Stimulated activated naive CD4-positive, alpha-beta T cell treated with Interleukin-2 at 50 U/mL for 16 hours (primary cell): ENCODE measurements at places on chromosomes 6 and 20.

GRCh38 chr6:150565945-150566344 is 33.7 kb upstream of the PLEKHG1 start:
- DNase-seq, result no peak

DNA sequence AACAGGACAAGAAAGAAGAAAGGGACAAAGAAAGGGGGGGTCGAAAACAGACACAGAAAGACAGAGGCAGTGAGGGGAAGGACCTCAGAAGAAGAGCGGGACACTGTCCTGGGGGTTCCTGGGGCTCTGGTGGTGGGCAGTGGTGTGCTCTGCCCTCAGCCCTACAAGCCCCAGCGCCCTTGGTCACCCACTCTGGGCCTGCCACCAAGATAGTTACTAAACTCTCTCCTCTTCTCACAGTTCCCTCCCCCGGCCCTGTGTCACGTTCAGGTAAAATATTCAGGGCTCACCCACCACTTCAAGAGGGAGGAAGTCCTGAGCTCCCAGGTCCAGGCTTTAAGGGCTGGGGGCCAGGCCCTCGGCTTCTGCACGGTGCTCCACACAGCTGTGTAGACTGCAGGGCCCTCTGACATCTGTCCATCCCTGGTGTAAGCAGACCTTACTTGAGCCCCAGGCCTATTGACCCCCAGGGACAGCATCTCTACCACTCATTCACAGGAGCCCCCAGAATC is 87.4 kb downstream of the MRPL14 start:
- DNase-seq, result no peak

- DNase-seq, result no peak
Measured at GRCh38 chr20:20614391-20614790, 98.1 kb downstream of the RALGAPA2 start.

DNA sequence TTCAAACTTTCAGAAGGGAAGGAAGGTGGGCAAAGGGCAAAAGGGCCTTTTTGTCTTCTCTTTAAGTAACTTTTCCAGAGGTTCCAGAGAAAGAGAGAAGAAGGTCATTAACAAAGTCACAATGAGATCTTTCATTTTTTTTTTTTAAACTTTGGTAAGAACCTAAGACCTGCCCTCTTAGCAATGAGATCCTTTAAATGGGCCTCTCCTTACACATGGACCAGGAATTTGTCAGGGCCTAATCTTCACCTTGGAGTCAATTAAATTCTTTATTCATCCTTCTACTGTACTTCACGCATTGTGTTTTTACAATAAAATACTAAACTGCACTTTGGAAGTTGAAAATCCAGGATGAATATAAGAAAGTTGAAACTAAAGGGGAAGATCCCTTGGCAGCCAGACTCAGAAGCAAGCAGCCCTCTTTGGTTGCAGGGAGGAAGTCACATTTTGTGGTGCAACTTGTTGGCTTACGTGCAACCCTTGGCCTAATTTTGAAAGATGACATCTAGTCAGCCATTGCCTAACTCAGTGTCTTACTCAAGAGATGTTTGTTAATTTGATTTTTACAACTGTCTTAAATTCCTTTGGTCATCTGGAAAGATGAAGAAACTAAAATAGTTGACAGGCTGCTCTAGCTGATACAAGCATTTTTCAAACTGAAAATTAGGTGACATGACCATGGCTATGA is 11.9 kb upstream of the TMEM170B start:
- DNase-seq, result no peak

- no peak for DNase-seq
Measured at GRCh38 chr6:136571065-136571464, 20.8 kb upstream of the MAP7 start.

DNA sequence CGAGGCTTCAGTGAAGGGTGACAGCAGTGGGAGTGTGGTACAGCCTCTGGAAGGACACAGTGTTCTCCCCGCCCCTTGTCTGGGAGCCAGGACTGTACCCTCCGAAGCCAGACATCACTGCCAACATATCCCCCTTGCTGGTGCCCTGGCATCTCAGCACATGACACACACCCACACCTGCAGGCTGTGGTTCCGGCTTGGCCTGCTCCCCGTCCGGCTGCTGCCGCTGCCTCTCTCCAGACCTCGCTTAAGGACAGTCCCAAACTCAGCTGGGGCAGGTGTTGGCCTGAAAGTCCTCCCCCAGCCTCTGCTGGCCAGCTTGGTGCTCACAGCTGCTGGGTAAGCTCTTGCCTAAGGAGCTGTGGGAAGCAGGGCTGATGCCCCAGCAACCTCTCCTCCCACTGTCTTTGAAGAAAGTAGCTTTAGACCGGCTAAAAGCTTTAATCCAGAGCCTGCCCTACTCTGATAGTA is 7.0 kb downstream of the EMILIN3 start:
- no peak for DNase-seq

GRCh38 chr6:135600086-135600702 is 102.7 kb upstream of the AHI1 start:
- no peak for DNase-seq

- DNase-seq, result no peak
Measured at GRCh38 chr20:8425802-8426201, 293.7 kb downstream of the PLCB1 start.

DNA sequence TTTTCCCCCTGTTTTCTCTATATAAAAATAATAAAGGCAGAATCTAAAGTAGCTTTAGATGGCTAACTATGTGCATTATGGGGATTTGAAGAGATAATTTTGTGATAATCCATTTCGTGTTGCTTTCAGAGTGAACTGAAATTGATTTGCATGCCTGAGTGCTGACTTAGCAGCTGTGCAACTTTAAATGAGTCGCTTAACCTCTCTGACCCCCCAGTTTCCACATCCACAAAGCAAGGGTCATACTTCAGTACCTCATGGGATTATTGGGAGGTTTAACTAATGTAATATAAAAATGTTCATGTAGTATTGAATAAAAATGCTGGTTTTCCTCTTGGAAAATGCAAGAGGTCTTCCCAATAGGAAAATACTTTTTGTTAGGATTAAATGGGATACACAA is 63.8 kb upstream of the FABP7 start:
- DNase-seq, result no peak

DNA sequence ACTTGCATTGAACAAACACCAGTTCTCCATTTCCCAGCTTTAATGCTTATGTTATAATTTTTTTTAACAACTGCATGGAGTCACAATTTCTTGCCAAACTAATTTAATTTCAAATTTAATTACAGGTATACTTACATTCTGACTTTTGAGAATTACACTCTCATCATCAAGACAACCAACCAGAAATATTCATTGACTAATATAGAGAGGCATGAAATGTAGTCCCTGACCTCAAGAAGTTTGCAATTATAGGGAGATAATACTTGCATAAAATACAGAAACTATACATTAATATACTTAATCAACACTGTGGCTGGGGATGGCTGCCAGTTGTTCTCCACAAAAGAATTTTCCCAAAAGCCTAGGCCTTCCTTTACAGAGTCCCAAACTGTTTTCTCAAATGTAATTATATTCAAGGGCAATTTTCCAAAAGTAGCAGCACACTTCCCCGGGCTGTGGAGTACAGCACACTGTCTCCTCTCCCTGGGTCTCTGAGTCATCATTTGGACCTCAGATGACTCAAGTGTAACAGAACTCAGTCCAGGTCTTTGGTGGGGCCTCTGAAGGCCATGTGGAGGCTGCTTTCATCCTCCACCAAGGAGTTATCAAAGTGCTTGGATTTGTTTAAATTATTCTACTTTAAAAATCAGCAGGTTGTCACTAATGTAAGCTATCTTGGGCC is 114.1 kb downstream of the KIF16B start:
- DNase-seq, result no peak

- DNase-seq, result no peak
Measured at GRCh38 chr6:105748737-105749161, 337.4 kb upstream of the PRDM1 start.

DNA sequence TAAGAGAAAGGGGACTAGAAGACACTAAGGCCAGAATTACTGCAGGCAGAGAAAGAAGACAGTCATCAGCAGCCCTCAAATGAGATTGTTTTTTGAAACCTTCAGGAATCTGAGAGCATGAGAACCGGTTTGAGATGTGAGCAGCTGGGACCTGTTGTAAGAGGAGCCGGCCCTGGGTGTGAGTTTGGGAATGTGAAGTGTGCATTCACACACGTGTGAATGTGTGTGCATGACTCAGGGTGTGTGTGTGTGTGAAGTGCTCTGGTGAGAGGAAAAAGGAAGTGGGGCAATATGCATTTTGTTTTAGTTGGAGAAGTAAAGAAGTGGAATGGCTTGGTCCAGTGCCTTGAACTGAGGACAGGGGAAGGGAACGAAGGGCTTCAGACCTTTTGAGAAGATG is 4.3 kb downstream of the SCUBE3 start:
- DNase-seq, result no peak

DNA sequence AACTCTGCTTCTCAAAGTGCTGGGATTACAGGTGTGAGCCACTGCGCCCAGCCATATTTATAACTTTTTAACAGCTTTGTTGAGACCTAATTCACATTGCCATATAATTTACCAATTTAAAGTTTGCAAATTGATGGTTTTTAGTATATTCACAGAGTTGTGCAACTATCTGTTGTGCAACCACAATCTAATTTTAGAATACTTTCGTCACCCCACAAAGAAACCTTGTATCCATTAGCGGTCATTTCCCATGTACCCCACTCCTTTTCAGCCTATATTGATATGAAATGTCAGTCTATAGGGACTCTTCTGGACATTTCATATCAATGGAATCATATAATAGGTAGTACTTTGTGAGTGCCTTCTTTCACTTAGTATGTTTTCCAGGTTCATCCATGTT is 55.8 kb downstream of the FOXO3 start:
- no peak for DNase-seq

GRCh38 chr6:117555882-117556498 is 46.3 kb downstream of the GOPC start:
- DNase-seq, result peak; percentile 31

DNA sequence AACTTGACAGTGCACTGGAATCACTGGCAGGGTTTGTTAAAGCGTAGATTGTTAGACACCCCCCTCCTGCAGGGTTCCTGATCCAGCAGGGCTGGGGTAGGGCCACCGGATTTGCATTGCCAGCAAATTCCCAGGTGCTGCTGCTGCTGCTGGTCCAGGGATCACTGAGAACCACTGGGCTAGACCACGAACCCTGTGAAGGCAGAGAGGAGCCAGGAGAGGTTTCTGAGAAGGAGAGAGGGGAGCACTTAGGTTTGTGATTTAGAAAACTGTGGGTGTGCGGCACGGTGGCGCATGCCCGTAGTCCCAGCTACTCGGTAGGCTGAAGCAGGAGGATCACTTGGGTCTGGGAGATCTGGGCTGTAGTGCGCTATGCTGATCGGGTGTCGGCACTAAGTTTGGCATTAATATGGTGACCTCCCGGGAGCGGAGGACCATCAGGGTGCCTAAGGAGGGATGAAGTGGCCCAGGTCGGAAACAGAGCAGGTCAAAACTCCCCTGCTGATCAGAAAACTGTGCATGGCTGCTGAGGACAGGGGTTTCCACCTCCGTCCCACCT is 53.6 kb upstream of the FAM83D start:
- peak; percentile 40 for DNase-seq

GRCh38 chr20:36604952-36605398 is 604 bp upstream of the RAB5IF start:
- peak; percentile 48 for DNase-seq

DNA sequence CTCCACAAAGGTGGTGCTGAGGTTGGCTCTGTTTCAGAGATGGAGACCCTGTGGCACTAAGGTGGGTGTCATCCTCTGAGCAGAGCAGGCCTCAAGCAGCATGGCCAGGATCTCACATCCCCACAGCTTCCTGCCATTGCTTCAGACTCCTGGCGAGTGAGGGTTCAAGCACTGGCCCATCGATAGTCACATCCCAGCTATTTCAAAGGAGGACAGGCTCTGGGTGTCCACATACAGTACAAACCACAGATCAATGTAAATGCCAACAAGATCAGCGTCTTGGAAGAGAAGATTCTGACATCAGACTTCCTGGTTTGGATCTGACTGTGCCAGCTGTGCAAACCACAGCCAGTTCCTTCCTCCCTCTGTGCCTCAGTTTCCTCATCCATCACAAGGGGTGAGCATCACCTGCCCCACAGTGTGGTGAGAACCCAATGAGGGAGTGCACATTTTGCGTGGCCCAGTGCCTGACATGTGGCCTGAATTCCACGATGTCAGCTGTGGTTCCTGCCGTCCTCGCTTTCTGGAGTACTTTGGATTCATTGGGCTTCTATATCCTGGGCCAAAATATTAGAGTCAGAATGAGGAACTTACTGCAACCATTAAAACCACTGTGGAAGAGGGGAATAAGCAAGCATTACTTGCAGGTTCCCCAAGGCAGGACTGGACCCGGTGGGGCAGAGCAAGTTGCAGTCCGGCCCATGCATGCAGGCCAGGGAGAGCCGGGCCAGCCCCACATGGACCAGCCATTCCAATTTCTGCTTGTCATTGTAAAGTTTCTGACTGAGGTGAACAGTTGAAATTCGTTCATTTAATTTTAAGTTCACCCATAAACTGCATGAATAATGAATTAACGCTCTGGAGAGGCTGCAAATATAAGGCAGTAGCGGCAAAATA is 236.0 kb downstream of the TTLL2 start:
- DNase-seq, result no peak

DNA sequence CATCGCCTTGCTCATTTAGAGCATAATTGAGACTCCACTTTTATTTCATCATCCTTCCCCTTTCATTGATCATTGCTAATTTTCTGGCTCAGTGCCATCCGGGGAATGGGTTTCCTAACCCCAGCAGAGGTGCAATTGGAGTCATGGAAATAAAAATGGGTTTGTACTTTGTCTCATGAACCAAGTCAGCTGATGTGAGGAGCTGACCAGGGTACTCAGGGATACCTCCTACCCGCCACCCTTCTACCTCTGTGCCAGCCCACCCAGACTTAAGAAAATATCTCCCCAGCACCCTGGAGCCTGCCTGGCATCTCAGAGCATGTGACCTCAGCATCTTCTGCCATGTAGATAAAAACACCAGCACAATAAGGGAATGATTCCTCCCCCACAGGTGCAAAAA is 59.1 kb upstream of the MAFB start:
- DNase-seq, result no peak

- no peak for DNase-seq
Measured at GRCh38 chr20:52867305-52867704, 104.9 kb upstream of the TSHZ2 start.

- no peak for DNase-seq
Measured at GRCh38 chr20:24998631-24999445, 6.3 kb upstream of the APMAP start.

GRCh38 chr6:9851541-9852380 is 563.1 kb downstream of the TFAP2A start:
- DNase-seq, result no peak

DNA sequence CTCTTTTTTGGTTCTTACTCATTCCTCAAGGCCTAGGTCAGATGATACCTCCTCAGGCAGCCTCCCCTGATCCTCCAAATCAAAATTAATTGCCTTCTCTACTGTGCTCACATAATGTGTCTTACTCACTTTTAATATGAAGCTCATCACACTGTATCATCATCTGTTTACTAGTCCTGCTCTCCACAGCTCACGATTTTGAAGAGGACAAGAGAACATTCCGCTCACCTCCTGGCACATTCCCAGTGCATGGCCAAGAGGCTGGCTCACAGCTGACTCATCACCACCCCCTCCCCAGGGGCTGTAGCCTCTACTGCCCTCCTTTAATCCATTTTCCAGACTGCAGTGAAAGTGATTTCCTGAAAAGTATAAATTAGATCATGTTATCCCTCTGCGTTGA is 133.1 kb downstream of the ALDH8A1 start:
- no peak for DNase-seq
